Stimulated activated naive B cell treated with anti-CD40 and anti-IgM and Interleukin-4, amounts not matched to agents 10 μg/mL and 1 μg/mL and 100 μg/mL, for 72 hours (primary cell): ENCODE measurements at places on chromosomes 3 and 15.

- H3K4me3 ChIP-seq, result no peak overlapping the region
- no peaks in the 10 kb centered on the region for H3K4me1 ChIP-seq
- H3K27ac ChIP-seq, result no peak overlapping the region
- no peak for DNase-seq
- H3K36me3 ChIP-seq, result no peaks in the 10 kb centered on the region
These were observed 128.0 kb upstream of the PRICKLE2 start for GRCh38 chr3:64353226-64353625.

GRCh38 chr3:52220380-52221026, 4.9 kb downstream of the TLR9 start:
- H3K27ac ChIP-seq, result no peak overlapping the region
- H3K27me3 ChIP-seq, result no peaks in the 10 kb centered on the region
- peak; percentile 74 for DNase-seq
- peak overlapping the region; percentile 35 for H3K4me3 ChIP-seq
- peaks cover 49% of the 10 kb centered on the region for H3K4me1 ChIP-seq

DNA sequence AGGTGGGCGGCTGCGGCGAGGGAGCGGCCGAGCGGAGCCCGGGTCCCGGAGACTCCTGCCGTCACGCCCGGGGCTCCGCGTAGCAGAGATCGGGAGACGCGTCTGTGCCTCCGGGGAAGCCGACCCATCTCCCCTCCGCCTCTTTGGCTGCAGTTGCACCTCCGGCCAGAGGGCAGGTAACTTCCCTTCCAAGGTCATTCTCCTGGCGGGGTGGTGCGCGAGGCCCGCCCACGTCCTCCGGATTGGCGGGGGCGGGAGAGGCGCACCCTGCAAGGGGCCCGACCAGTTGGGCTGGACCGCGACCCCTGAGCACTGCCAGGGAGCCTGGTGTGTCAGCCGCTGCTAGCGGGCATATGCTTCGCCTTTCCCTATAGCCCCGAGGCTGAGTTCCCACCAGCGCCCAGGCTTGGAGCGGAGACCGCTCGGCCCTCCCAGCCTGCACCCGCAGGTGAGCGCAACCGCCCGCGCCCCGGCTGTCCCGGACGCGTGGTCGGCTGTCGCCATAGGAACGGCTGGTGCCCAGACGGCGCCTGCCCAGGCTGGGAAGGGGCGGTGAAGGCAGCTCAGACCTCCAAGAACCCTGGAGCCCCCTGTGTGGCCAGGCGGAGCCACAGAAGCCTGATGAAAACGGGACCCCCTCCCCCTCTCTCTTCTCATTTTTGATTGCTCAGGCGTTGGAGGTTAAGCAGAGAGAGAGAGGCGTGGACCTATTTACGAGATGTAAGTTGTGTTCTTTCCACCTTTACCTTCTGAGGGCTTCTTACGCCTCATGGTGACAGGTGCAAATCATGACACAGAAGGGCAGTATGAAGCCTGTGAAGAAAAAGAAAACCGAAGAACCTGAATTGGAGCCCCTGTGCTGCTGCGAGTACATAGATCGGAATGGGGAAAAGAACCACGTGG, 453 bp downstream of the ZDHHC23 start:
- peak; percentile 39 for DNase-seq
- H3K36me3 ChIP-seq, result peaks cover 12% of the 10 kb centered on the region
- H3K4me1 ChIP-seq, result peaks cover 20% of the 10 kb centered on the region
- no peaks in the 10 kb centered on the region for H3K27me3 ChIP-seq
- H3K27ac ChIP-seq, result peak overlapping the region; percentile 69

GRCh38 chr3:133930341-133930933, 34.8 kb upstream of the RAB6B start:
- peaks cover 17% of the 10 kb centered on the region for H3K4me1 ChIP-seq
- no peak overlapping the region for H3K4me3 ChIP-seq
- H3K27me3 ChIP-seq, result peaks cover 24% of the 10 kb centered on the region
- no peaks in the 10 kb centered on the region for H3K36me3 ChIP-seq
- DNase-seq, result no peak

GRCh38 chr3:17908399-17909191, 166.2 kb upstream of the TBC1D5 start:
- no peak overlapping the region for H3K4me3 ChIP-seq
- H3K27me3 ChIP-seq, result no peaks in the 10 kb centered on the region
- peaks cover 21% of the 10 kb centered on the region for H3K4me1 ChIP-seq
- no peak overlapping the region for H3K27ac ChIP-seq
